Occipital lobe (tissue), 3 donors: ENCODE measurements at places on chromosomes 16 and 17.

DNA sequence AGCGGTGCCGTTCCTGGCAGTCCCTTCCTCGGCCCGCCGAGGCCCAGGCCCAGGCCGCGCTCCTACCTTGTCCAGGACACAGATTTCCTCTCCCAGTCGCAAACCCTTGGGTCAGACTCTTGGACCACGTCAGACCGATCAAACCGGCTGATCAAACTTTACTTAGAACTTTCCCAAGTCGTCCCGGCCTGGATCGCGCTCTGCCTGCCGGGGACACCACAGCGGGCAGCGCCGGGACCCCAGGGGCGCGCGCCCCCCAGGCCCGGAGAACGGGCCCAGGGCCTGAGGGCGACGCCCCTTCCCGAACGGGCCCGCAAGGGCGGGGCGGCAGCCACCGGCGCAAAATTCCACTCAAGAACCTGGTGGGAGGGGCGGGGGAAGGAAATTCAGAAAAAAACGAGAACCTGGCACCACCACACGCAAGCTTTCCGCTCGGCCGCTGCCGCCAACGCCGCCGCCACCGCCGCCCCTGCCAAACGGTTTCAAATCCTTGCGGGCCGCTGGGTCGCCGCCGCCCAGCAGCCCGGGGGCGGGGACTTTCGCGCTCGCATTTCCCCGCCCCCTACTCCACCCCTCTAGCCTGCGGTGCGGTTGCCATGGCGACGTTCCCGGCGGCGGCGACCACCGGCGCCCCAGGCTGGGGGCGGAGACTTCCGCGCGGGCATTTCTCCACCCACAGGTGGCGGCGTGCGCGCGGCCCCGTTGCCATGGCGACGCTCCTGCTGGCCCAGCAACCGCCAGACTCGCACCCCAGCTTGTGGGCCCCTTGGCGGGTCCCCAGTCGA lies at the start of gene CEP112:
TSS of gene CEP112 (minus strand) at position 541 of the 785 bp plus-strand sequence.
- peak; percentile 23 for DNase-seq

DNA sequence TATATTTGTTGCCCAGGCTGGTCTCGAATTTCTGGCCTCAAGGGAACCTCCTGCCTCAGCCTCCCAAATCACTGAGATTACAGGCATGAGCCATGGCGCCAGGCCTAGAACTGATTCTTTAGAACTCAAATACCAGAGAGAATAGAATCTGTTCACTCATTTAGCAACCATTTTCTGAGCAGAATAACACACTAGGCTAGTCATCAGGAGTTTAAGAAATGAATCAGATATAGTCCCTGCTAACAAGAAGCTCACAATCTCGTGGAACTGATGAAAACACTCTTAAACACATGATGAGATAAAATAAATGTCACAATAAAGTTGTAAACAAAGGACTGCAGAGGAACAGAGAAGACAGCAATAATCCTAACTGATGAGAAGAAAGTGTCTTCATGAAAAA lies 55.8 kb upstream of the ADCY9 start:
- no peak for DNase-seq

GRCh38 chr16:55214974-55215494 lies 109.0 kb upstream of the IRX6 start:
- DNase-seq, result no peak

- DNase-seq, result no peak
Measured at GRCh38 chr16:53369921-53370320, 64.3 kb upstream of the RBL2 start.

GRCh38 chr16:84635702-84636101 lies 12.6 kb upstream of the KLHL36 start:
- no peak for DNase-seq

- DNase-seq, result peak; percentile 7
Measured at GRCh38 chr17:65231662-65232335, 94.6 kb downstream of the RGS9 start.

DNA sequence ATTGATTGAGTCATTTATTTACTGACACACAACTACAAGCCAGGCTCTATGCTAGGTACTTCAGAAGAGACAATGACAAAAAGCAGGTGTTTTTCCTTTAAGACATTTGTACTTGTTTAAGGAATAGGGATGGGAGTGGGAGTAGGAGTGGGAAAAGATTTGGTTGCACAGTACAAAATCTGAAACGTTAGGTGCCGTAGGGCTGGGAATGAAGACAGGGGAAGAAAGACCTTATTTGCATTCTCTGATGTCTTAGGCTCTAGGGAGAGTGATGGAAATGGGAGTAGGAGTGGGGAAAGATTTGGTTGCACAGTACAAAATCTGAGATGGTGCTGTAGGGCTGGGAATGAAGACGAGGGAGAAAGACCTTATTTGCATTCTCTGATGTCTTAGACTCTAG lies 28.7 kb upstream of the OR4D1 start:
- no peak for DNase-seq

DNA sequence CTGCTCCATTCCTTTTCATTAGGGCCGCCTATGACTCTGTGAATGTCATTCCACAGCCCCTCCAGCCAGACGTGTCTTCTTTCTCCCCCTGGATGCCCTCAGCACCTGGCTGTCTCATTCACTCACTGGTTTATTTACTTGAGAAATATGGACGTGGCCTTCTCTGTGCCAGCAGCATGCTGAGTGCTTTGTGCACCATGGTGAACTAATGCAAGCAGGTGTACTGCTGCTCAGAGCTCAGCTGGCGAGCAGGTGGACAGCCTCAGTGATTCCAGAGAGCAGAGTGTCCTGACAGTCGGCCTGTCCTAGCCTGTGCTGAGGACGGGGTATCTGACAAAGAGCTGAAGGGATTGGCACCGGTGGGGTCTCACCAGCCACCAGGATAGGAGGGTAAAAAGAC lies 96.7 kb downstream of the GNAO1 start:
- DNase-seq, result no peak

DNA sequence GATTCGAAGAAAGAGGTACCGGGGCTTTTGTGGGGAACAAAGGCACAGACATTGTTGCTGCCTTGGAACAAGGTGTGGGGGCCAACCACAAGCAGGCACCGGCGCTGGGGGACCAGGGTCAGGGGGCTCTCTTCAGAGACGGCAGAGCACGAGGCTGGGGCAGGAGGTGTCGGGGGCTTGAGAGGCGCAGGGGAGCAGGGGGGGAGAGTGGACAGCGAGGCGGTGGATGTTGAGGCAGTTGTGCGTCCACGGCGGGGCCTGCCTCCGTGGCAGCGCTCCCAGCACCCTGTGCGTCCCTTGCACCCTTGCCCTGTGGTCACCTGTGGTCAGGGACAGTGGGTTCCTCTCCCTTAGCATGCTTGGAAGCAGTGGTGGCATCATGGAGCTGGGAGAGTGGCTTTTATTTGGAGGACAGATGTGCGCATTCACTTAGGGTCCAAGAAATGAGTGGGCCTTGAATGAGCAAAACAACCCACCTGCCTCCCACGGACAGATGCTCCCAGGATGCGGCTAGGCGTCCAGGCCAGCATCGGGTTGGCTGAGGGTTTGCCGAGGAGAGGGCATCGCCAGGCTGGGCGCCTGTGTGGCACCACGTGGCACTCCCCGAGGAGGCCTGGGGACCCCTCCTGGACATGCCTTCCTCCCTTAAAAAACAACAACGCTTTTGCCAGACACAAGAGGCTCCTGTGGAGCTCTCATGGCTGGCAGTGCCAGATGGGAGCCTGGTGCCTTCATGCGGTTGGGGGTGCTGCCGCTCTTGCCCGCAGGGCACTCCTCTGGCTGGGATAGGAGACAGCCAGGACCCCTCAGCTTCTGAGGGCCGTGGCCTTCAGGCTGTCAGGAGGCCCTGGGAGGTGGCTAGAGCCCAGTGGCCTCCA lies 113.0 kb downstream of the BANP start:
- no peak for DNase-seq

GRCh38 chr16:86391984-86392383 lies 118.3 kb upstream of the FOXF1 start:
- no peak for DNase-seq

DNA sequence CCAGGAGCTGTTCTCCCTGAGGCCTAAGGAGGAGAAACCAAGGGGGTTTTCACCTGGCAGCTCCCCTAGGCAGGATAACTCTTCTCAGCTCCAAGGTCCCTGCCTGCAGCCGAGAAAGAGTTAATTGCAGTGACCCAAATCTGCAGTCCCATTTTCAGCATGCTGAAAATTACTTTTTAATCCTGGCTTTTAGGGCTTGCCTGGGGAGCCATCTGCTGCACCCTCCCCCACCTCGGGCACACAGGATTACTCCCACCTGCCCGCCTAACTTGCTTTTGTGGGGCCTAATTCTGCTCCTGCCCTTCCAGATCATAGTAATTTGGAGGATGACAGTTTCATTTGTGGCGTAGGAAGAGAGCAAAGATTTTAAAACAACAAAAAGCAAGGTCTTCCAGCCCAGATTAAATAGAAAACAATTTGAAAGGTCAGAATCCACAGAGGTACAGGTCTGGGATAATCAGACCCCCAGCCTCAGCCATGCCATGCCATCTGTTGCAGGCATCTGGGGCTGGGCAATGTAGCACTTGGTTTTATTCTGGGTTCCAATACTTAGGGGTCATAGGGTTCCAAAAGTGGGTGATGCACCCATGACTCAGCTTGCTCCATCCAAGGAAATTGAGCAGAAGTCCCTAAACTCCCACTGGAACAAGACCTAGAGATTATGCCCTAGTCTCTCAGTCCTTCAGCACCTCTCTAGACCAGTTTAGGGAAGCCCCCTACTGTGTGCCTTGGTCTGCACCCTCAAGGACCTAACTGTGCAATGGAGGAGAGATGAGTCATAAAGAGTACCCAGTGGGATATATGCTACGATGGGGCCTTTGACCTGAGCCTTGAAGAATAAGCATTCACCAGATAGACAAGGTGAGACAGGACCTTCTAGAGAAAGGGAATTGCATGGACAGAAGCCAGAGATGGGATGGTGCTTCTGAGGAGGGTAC lies 64.5 kb upstream of the NLK start:
- no peak for DNase-seq

- DNase-seq, result no peak
Measured at GRCh38 chr17:48587276-48588073, 2.6 kb downstream of the HOXB3 start.

GRCh38 chr17:77688369-77688768 lies 270.1 kb upstream of the TNRC6C start:
- no peak for DNase-seq
